ENCODE measurements at places on chromosomes 7 and 10.

DNA sequence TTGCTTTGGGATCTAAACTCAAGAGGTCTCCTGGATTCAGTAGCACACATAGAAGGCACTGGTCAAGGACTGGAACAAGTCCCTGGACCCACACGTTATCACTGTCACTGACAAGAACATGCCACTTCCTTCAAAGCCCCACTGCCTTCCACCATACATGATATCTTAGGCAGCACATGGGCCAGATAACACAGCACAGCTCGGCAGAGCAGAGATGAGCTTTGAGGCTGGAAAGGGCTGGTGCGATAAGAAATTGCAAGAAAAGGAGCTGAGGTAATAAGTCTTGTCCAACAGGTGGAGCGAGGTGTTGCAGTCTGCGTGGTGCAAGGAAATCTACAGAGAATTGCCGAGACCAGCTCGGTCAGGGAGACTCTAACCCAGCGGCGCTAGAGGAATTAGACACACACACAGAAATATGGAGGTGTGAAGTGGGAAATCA, 139.8 kb upstream of the CDK13 start:
- no peak for DNase-seq

- no peak for DNase-seq
Measured at GRCh38 chr10:33402220-33403073, 68.0 kb upstream of the NRP1 start.

GRCh38 chr10:113459626-113460280, 93.1 kb upstream of the HABP2 start:
- DNase-seq, result no peak

GRCh38 chr7:74231232-74231590, 21.4 kb downstream of the LAT2 start:
- DNase-seq, result no peak

DNA sequence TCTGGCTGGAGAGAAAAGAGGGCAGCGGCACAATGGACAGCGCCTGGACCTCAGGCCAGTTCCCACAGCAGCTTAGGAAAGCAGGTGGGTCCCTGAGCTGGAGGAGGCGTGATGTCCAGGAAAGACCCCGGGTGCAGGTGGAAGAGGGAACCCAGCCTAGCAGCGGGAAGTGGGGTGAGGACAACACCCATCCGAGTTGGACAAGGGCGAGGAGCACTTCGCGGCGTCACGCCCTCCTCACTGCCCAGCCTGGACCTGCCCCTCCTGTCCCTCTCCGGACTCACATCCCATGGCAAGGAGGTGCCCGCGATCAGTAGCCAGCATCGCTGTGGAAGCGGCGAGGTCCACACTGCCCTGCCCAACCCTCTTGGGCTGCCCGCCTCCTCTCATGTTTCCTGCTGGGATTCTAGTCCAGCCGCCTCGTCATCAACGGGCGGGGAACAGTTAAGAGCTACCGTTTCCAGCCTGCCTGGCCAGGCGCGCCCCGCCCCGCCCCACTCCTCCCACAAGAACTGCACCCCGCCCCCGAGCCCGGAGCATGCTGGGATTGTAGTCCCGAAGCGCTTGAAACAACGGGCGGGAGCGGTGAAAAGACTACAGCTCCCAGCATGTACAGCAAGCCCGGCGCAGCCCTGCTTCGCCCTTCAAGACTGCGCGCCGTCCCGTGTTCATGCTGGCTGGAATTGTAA, 930.6 kb upstream of the ZNF722 start:
- DNase-seq, result no peak

- no peak for DNase-seq
Measured at GRCh38 chr7:120218712-120219111, 54.3 kb upstream of the KCND2 start.

- peak; percentile 59 for DNase-seq
Measured at GRCh38 chr10:86684331-86685097, 16.2 kb downstream of the LDB3 start.

DNA sequence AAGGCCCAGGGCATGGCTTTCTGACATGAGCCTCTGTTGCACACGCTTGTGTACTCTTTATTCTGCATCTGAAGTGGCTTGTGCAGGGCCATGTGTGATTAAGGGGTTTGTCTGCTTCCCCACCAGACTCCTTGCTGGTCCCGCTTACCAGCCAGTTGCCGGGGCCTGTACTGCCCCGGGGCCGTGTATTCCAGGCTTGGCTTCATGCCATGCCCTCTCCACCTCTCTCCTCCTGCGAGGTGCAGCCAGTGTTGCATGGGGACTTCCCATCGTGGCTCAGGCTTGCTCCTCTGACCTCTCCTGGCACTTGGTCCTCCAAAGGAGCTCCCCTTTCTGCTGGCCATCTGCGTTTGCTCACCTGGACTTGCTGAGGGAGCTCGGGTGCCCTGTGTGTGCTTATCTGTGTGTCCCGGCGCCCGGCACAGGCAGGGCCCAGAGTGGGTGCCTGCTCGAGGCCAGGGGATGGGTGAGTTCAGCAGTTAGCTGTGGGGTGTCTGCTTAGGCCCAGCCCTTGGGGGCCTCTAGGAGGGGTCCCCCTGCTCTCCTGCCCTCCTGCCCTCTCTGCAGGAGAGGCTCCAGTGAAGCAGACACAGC, 11.0 kb upstream of the C10orf143 start:
- no peak for DNase-seq

GRCh38 chr10:127498087-127498486, 51.0 kb upstream of the NPS start:
- no peak for DNase-seq

GRCh38 chr10:121457729-121458128, 140.5 kb downstream of the FGFR2 start:
- no peak for DNase-seq

DNA sequence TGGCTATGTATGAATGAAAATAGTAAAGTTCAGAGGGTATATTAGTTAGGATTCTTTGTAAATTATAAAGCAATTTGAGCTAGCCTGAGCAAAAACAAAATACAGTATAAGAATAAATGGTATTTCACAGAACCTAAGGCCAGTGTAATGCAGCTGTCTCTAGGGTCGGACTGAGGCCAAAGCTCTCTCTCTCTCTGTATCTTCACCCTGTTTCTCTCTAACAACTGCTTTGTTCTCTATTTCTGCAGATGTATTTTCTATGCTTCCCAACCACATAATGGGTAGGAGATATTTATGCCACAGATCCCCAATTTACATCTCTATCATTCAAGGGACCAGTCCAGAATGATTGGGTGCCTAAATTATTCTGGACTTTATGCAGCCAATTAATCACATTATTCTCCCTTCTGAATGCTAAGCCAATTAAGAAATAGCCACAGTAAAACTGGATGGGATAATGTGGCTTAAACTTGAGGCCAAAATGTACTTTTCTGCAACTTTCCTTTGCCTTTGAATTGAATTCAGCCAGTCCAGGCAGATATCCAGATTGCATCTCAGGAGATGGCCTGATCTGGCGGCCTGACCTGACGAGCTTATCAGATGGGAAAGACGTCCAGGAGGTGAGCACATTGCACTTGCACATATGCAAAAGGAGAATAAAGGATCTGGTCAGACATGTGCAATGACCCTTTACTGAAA, 24.6 kb upstream of the IMMP2L start:
- DNase-seq, result no peak

DNA sequence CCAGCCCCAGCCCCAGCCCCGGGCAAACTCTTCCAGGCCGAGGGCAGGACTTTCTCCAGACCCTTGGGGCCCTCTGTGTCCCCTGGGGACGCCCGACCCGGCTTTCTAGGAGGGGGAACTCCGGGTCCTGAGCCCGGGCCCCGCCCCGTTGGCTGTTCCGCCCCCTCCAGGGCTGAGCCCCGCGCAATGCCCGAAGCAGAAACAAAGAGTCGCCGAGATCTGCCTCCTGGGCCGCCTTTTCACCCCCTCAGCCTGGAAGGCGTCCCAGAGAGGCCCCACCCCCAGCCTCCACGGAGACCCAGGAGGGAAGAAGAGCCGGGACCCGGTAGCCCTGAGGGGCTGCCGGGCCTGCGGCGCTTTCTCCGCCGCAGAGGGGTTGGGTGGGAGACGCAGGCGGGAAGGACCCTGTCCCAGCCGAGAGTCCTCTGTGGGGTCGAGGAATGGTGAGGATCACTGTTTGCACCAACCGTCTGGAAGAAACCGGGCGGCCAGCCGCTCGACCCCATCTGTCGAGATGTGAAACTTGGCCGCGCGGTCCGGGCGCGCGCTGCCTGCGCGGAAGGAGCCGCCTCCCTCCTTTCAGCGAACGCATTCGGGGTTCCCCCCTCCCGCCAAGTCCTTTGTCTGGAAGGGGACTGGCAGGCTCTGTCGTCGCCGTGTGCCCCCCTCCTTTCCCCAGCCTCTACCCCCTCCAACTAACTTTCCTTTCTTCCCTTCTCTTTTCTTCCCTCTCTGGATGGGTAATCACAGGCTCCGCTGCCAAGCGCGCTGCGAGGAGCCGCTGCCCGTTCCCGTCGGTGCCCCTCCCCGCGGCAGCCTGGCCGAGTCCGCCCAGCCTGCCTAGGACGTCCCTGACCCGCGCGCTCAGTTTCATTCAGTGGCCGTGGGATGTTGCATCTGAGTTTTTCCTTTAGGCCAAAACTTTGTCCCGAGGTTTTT, 10.2 kb downstream of the EN2 start:
- peak; percentile 65 for DNase-seq

DNA sequence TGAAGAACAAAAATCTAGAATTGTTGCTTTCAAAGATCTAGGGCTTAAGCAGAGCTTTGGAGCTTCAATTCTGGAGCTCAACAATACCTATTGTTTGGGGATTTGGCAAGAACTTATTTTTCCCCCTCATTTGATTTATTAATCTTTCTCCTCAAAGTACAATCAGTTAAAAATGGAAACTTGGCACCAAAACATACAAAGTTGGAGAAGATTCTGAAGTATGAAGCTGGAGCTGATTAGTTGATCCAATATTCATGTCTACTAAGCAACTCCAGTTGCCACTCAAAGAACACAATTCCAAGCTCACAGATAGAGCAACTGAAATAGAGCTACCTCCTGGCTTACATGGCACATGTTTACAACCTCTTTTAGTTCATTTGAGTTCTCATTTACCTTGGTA, 3.8 kb downstream of the FAM13C start:
- DNase-seq, result no peak

GRCh38 chr10:116201011-116201410, 72.0 kb downstream of the GFRA1 start:
- DNase-seq, result no peak

DNA sequence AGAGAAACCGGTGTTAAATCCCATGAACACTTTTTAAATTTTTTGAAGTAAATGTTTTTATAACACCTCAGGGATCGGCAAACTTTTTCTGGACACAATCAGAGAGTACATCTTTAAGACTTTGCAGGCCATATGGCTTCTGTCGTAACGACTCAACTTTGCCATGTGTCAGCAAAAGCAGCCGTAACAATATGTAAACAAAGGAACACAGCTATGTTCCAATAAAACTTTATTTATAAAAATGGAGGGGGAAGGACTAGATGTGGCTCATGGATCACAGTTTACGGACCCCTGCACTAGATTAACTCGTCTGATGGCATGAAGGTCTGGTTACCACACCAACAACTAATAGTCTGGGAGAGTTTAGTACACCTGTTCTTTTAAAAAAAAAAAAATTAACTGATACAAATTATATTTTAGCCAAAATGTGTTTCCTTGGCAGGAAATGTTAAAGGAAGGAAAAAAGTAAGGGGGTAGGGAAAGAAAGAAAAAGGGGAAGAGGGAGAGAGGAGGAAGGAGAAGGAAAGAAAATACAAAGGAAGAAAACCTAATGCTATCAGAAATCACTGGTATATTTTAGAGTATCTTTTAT, 50.2 kb downstream of the ABI1 start:
- no peak for DNase-seq

GRCh38 chr7:14505906-14506305, 396.6 kb downstream of the DGKB start:
- DNase-seq, result no peak

DNA sequence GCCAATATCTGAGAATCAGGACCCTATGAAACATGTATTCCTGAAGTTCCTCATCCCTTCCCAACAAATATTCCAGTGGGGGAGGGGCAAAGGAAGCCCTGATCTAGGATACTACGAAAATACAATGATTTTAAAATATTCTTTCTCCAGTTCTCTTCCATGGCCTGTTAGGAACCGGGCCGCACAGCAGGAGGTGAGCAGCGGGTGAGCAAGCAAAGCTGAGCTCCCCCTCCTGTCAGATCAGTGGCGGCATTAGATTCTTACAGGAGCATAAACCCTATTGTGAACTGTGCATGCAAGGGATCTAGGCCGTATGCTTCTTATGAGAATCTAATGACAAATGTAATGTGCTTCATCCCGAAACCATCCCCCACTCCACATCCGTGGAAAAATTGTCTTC, 370.8 kb downstream of the WDR11 start:
- DNase-seq, result peak; percentile 33

DNA sequence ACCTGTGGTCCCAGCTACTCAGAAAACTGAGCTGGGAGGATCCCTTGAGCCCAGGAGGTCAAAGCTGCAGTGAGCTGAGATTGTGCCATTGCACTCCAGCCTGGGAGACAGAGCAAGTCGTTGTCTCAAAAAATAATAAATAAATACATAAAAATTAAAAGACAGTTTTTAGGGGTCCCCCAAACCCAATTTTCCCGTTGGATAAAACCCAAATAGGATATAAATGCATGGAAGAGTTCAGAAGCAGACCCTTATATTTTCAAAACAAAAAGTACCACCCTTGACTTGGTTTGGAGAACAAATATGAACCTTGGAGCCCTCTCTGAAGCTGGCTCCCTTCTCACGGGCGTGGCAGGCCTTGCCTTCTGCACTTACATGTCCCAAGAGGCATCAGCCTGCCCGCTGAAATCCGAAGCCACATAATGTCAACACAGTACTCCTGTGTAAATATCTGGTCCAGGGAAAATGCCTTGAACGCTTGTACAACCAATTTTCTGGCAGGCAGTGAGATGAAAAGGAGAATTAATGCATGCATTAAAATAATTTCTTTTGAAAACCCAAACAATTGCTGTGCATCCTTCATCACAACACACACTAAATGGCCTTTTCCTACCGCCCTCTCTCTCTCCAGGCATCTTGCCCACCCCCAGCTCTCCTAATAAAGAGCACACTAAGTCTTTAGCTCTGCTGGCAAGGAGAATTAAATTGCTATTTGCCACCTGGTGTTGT, 46.4 kb upstream of the PARD3 start:
- no peak for DNase-seq

GRCh38 chr7:149422914-149423301, 38.0 kb downstream of the ZNF777 start:
- peak; percentile 42 for DNase-seq

GRCh38 chr7:489876-490275, 29.8 kb downstream of the PDGFA start:
- peak; percentile 14 for DNase-seq

DNA sequence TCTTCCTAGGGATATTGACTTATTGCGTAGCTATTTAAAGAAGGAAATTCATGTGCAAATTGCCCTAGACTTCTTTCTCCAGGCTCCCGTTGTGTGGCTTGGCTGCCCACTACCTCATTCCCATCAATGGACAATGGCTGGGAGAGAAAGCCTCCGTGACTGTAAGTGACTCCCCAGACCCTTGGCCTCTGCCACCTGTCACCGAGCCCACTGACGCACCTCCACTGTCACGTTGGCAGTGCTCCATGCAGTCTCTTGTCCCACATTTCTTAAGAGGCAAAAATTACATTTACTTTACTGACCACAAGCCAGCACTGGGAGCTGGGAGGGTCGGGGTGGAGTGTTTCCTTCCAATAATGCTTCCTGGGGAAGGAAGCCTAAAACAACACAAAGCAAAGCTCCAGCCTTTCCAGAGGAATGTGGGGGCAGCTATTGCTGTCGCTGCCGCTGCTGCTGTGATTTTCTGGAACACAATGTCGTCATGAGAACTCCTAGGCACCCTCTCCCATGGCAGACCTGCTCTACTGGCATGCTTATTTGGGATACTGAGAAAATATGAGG, 89.7 kb upstream of the STEAP1B start:
- DNase-seq, result no peak

GRCh38 chr10:112751651-112752050, 198.4 kb upstream of the TCF7L2 start:
- no peak for DNase-seq
